ENCODE measurements at places on chromosomes 16 and 17. TPM values are rescaled to one million over a fixed set of nuclear protein-coding genes. Genes with fewer than 3 reads are reported as not detected.

FAM171A2 gene
- total RNA-seq = 34.7 TPM

PVALEF gene
- 0.21 TPM for total RNA-seq

ALOX12 gene
- 0.34 TPM for total RNA-seq

CD300H gene
- total RNA-seq = not detected

HCRT gene
- not detected for total RNA-seq

KRTAP1-5 gene
- total RNA-seq = not detected

ADGRG3 gene
- total RNA-seq = not detected

CHMP6 gene
- 29.1 TPM for total RNA-seq

EVPLL gene
- not detected for total RNA-seq

GPR139 gene
- not detected for total RNA-seq

NOXO1 gene
- total RNA-seq = 0.63 TPM

SLC5A11 gene
- total RNA-seq = 0.45 TPM

COPRS gene
- 46.0 TPM for total RNA-seq

KLHL10 gene
- total RNA-seq = not detected

TOM1L1 gene
- total RNA-seq = 46.7 TPM

KCNJ12 gene
- 2.2 TPM for total RNA-seq

ZCCHC14 gene
- total RNA-seq = 23.5 TPM

SLC38A7 gene
- total RNA-seq = 31.6 TPM

PPP1R1B gene
- 1.8 TPM for total RNA-seq

SLC6A2 gene
- 12.7 TPM for total RNA-seq

ARL5C gene
- not detected for total RNA-seq

SULT1A4 gene
- total RNA-seq = 3.5 TPM

MT1H gene
- 2.4 TPM for total RNA-seq

PARD6A gene
- 4.7 TPM for total RNA-seq

CPD gene
- 71.2 TPM for total RNA-seq

SLC16A6 gene
- 0.67 TPM for total RNA-seq

EXOSC6 gene
- total RNA-seq = 22.0 TPM

BCL6B gene
- total RNA-seq = not detected

GCSH gene
- total RNA-seq = 50.8 TPM

CTRB1 gene
- total RNA-seq = not detected

ZNF205 gene
- 15.0 TPM for total RNA-seq

HBA2 gene
- total RNA-seq = not detected
